ENCODE measurements at places on chromosomes 1 and 21.

DNA sequence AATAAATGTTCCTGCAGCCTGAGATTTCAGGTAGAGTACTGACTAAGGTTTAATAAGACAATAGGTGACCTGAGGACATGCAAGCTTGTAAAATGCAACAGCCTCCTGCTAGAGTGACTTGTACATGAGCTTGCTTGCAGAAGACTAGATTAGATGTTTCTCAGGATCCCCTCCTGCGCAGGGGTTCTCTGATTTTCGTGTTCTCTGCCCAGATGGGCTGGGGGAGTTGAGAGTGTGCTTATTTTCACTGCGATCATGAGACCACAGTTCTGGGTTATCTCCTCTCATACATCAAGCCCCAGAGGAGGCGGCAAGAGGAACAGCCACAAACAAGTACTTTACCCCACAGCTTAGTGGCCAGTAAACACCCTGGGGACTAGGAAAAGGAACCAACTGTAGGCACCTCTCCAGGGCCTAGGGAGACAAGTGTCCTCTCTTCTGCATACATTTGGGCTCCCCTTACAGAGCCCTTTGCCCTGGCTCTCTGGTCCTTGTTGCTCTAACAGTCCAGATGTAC is 8.0 kb downstream of the TMEM81 start:
- no peak for DNase-seq

GRCh38 chr1:15444468-15445389 is 6.5 kb downstream of the CTRC start:
- DNase-seq: peak; percentile 15

DNA sequence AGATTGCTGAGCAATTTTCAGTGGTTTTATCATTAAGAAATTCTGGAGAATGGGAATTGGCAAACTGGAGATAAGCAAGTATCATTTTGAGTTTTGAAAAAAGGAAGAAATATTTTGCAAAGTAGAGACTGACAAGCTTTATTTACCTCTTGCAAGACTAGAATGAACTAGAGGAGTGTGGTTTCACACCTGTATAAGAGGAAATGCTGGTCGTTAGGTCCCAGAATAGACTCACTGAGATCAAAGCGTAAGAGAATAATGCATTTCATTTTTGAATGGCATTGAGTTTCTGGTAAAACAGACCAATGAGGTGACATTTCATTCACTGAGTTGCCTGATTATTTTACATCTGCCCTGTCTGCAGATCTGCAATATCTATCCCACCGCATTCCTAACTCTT is 308.1 kb downstream of the ADGRL2 start:
- DNase-seq: no peak

GRCh38 chr1:7258589-7259135 is 473.4 kb downstream of the CAMTA1 start:
- no peak for DNase-seq

DNA sequence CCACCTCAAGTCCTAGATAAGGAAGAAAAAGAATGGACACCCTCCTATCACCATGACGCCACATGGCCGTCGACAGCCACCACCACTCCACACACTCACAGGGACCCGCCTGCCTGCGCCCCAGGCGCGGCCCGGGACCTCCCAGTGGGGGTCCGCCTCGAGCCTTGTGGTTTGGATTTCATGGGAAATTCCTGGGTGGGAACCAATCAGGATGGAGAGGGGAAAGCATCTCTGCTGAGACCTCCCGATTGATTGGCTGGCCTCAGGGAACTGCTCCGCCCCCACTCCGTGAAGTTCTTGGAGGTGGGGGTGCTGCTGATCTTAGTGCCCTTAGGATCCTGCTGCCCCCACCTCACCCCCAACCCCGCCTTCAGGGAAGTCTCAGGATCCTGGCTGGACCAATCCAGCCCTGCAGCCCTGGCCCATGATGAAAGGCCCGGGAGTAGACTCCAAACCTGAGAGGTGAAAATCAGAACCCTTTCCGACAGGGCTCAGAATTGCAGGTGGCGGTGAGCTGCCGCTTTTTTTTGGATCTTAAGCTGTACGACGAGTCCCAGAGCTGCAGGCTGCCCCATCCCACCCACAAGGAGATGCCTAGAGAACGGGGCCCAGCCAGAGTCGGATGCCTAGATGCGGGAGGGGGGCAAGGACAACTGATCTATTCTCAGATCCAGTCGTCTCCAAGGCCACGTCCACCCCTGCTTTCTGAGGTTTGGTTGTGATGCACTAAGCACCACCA is 29.0 kb upstream of the TMEM51 start:
- DNase-seq: no peak

DNA sequence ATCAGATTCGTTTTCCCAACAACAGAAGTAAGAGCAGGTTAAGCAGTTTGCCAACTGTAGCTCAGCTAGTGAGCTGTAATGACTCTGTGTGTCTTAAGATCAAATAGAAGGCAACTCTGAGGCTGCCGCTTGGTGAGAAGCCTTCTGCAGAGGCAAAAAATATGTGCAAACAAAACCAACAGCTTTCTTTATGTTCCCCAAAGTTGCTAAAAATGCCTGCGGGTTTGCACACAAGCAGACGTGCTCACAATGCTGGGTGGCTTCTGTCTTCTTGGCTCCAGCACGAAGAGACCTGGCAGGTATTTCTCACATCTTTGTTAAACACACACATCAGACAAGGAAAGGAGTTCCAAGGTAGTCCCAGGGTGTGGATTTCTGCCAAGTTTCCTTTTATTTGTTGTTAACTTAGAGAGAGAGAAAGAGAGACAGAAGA is 158.9 kb upstream of the JUN start:
- DNase-seq: peak; percentile 43

Data from CD4-positive, alpha-beta T cell (primary cell).